Activated CD8-positive, alpha-beta memory T cell treated with anti-CD3 and anti-CD28 coated beads, Interleukin-2, amount 50 U/mL, for 48 hours (primary cell): ENCODE measurements at places on chromosomes 2 and 18.

DNA sequence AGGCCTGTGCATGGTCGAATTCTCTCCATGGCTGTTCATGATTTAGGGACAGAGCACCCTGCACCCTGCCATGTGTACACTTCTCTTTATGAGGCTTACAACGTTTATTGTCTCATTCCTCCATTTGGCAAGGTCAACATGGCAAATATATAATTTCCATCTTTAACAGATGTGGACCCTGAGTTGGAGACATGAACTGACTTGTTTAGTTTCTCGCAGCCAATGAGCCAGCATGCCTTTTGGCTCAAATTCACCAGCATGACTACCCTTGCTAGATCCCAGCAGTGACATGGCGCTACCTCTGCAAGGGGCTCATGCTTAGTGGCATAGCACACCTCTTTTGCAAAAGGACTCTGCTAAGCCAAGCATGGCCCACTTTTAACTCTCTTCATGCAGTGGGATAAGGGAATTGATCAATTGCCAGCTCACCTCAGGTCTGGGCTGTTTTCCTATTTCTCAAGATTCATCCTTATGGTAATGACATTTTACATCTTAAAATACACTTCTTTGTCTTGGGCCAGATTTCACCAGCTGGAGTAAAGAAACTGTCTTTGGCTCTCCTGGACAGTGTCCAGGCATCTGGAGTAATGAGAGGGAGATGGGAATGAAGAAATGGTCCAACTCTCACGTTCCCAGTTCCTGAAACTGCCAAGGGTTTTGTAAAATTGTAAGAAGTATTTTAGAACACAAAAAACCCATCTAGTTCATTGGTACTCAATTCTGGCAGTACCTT is 159.5 kb downstream of the SETBP1 start:
- no peak for DNase-seq

GRCh38 chr2:142757111-142757510 is 120.4 kb upstream of the KYNU start:
- DNase-seq = no peak

- DNase-seq = no peak
Measured at GRCh38 chr2:26552641-26553374, 74.9 kb upstream of the OTOF start.

- no peak for DNase-seq
Measured at GRCh38 chr2:14301331-14301730, 331.2 kb upstream of the LRATD1 start.

- no peak for DNase-seq
Measured at GRCh38 chr18:6520901-6521300, 106.2 kb upstream of the L3MBTL4 start.

GRCh38 chr2:236536727-236537398 is 32.8 kb upstream of the ACKR3 start:
- no peak for DNase-seq

DNA sequence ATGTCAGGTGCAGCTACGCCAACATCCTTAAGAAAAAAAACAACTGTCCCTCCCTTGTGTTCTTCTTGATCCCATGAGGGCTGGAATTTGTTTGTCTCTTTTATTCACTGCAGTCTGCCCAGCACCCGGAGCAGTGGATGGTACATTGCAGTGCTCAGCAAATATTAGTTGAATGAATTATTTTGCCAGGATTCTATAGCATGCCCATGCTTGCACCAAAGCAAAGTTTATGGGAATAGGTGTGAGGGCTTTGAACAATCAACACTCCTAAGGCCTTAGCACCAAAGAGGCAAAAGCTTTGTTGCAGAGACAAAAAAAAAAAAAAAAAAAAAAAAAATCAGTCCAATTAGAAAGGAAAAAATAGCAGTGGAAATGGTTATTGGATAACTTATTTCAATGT is 28.7 kb upstream of the DCC start:
- no peak for DNase-seq

DNA sequence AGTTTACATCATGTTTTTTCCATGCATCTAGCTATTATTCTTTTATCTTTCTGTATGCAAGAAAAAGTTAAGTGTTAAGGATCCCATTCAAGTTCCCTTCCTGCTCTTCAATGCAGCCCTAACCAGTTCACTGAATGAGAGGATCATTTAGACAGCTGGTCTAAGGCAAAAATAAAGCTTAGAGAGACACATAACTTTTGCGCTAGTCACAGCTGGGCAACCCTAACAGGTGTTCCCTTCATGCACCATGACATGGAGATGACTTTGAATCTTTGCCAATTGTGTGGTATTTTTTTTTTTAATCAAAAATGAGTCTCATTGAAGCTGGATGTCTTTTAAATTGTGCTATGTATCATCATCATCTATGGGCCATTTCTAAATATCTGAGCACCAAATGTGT is 393.8 kb upstream of the CYRIA start:
- no peak for DNase-seq

DNA sequence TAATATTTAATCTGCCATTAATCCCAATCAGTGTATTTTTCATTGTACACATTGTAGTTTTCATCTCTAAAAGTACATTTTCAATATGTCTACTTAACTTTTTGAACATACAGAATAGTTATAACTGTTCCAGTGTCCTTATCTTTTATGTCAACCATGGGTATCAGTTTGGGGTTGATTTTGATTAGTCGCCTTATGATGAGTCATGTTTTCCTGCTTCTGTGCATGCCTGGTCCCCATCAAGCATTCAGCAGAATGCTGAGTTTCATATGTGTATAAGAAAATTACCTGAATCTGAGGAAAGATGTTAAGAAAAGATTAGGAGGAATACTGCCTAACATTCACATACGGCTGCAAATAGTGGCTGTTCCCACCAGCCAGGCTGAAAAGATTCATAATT is 17.7 kb downstream of the SPDYA start:
- no peak for DNase-seq

DNA sequence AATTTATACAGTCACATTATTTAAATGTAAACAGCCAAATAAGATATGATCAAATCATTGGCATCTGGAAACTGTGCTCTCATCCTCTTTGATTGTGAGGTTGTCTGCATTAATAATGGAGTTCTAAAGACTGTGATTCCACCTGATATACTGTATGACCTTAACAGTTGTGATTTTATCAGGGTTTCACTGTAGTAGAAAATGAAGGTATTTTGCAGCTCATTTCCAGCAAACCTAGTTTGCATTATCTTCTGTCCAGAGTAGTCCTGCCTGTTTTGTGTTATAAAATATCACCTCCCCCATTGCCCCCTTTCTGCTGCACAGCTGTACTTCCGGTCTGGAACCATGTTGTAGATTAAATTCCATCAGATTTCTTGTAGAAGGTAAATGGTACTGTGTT is 731.6 kb upstream of the FANCL start:
- DNase-seq = no peak

- no peak for DNase-seq
Measured at GRCh38 chr2:10234409-10235094, 68.2 kb upstream of the HPCAL1 start.

DNA sequence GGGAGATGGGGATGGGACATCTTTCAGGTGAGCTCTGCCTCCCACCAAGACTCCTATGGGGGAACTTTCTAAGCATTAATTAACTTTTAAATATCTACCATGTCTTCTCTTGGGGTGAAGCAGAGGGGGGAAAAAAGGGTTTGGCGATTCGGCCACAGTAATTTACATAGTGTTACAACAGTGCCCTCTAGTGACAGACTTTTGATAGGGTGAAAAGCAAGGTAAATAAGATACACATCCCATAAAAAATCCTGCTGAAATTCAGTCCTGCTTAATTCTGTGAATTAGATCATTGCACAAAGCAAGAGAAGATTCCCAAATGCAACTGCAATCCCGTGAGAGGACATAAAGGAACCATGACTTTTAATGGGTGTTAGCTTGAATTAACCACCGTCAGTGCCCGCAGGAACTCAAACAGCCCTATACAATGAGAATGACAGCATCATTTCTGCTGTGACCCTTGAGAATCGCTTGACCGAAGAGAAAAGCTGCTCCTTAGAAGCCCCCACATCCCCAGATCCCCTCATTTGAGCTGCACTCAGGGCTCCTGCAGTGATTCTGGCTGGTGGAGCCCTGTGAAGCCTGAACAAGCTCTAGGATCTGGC is 32.8 kb downstream of the FAM124B start:
- DNase-seq = no peak

GRCh38 chr2:241357531-241357930 is 1.4 kb downstream of the FARP2 start:
- DNase-seq = no peak

DNA sequence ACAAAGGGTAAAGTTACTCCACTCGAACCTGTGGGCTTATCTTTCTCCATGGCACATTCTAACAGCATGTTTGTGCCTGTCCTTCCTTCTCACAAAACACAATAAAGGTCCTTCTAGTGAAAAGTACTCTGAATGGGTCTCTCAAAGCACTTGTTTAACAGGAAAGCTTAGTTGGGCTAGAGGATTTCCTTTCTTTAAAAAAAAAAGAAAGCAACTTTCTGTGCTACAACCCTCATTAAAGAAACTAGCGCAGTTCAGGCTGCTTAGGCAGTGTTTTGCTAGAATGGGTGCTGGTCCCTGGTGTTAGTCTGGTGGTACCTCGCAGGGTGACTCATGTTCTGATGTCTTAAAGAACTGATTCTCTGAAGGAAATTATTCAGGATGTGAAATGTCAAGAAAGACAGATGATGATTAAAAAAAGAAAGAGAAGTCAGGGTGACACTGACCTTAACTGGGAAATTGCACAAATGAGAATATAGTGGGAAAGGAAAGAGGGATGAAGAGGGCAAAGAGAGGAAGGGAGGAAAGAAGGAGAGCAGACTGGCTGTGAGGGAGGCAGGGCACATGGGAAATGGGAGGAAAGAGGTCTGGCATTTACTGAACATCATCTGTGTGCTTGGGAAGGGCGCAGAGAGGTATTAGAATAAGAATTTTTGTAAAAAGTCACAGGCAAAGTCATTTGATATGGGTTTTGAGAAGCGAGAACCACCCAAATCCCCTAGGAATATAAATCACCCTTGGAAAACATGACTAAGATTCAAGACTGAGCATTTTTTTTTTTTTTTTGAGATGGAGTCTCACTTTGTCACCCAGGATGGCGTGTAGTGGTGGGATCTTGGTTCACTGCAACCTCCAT is 74.9 kb downstream of the ATP8B1 start:
- no peak for DNase-seq

GRCh38 chr2:48107326-48107925 is 201.1 kb upstream of the FBXO11 start:
- no peak for DNase-seq

DNA sequence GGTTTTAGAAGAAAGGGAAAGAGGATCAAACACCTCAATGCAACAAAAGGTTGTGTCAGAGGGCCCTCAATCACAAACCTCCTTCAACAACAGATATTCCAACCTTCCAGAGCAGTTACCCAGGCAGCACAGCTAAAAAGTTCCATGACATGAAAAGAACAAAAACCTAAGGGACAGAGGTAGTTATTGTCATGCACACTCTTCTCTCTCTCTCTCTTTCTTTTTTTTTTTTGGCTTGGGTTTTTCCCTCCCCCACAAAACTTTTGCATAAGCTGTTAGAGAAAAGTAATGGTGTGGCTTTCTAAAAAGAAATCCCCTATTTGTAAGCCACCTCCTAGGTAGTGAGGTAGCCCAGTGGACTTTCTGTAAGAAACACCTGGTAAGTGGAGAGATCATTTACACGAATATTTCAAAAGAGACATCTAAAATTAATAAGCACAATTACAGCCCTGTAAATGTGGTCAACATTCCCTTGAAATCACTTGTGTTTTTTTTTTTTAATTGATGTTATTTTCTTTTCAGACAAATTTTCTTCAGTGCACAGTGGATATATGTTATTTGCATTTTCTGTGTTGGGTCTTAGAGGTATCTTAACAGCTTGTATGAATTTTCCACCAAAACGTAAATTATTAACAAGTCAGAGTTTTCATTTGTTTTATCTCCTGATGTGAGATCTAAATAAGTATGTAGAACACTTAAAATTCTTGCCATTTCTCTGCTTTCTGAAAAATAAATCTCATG is 48.4 kb downstream of the ZEB2 start:
- DNase-seq = no peak

GRCh38 chr18:57107140-57107832 is 39.6 kb upstream of the BOD1L2 start:
- no peak for DNase-seq

GRCh38 chr2:190970873-190971506 is 43.0 kb downstream of the STAT1 start:
- DNase-seq = no peak

DNA sequence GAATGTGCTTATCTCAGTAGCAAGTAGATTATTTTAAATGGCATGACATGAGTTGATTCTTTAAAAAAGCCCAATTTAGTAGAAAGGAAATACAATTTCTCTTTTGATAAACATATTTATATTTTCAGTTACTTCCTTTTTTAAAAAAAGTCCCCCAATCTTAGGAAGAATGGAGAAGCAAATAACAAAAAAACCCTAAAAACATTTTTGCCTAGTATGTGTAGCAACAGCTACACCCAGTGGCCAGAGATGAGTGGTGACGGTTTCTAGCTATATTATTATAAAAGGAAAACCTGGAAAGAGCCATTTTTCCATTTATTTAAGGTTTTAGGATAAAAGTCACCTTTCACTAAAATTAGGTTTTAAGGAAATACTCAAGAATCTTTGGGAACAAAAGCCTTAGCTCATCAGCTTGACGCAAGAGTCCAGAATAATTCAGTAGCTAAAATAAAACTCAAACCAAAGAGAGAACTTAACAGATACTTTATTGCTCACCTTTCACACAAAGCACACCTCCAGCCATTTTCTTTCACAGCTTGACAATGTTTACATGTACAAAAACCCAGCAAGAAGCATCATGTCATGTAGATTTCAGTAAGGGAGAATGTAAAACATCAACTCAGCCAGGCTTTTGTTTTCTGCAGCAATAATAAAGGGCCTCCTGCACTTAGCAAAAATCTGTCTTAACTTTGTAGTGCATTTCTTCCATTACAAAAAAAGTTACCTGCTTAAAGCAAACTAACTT is 15.7 kb downstream of the FAM98A start:
- no peak for DNase-seq

DNA sequence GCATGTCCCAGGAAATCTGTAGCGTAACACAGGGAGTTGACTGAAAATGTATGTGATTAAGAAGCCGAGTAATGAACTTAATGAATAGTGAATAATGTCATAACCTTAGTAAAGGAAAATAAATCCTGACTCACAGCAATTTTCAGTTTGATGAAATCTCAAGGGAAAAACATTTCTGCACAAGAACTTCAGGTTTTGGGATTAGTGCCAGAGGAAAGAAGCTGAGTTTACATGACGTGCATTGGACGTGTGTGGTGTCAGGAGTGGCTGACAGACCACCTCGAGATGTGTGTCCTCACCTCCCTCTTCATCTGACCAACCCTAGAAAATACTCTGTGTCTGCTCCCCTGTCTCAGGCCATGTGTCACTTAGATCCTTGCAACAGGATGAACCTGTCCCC is 39.1 kb downstream of the VWA3B start:
- no peak for DNase-seq

- no peak for DNase-seq
Measured at GRCh38 chr2:36373149-36373926, 17.8 kb downstream of the CRIM1 start.

- DNase-seq = no peak
Measured at GRCh38 chr2:102484310-102485061, 11.5 kb downstream of the SLC9A4 start.

DNA sequence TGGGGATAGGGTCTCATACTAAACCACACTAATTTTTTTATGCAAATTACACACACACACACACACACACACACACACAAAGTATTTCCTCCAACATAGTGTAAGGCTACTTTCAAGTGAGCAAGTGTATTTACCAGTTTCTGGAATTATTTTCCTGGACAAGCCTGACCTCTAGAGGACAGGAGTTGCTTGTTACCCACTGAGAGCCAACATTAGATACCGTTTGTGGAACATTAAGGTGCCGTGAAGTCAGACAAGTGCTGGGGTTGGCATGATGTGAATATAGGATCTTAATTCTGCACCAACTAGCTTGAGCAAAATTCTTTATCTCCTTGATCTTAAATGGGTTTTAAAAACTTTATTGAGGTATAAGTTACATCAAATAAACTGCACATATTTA is 39.3 kb upstream of the SERPINB2 start:
- DNase-seq = no peak
